Lower lobe of right lung (tissue), 2 donors: ENCODE measurements at places on chromosomes 1 and 21. TPM values are rescaled to one million over a fixed set of nuclear protein-coding genes. Genes with fewer than 3 reads are reported as not detected.
A peak's percentile ranks its signal among the peaks of the same experiment; 100 is the strongest.

SSR2 gene
- total RNA-seq, result 207 TPM

PLA2G2C gene
- not detected for total RNA-seq

CFHR4 gene
- not detected for total RNA-seq

LCK gene
- total RNA-seq, result 7.5 TPM

IFT25 gene
- total RNA-seq, result 23.7 TPM

NRAS gene
- total RNA-seq, result 25.1 TPM

AIRE gene
- total RNA-seq, result not detected

RORC gene
- total RNA-seq, result 21.7 TPM

- no peak for DNase-seq
These were observed 387.6 kb downstream of the PCP4 start for GRCh38 chr21:40254540-40255465.

DNA sequence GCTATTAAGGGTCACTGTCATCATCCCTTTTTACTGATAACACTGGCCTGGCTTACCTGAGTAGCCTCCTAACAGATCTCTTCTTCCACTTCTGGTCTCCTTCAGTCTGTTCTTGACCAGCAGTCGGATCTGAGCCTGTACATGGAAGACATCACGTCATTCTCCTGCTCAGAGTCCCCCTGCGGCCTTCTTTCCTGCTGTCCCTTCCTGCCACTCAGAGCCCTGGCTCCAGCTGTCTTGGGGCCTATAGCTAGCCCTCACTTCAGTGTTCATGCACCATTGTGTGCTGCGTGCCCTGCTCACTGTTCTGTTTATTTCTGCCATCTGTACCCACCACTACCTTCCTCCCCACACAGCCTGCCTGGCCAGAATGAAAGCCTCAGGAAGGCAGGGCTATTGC lies 8.4 kb downstream of the ADARB1 start:
- no peak for DNase-seq

- no peak for DNase-seq
These were observed 1404.4 kb upstream of the PRMT6 start for GRCh38 chr1:105652109-105652508.

DNA sequence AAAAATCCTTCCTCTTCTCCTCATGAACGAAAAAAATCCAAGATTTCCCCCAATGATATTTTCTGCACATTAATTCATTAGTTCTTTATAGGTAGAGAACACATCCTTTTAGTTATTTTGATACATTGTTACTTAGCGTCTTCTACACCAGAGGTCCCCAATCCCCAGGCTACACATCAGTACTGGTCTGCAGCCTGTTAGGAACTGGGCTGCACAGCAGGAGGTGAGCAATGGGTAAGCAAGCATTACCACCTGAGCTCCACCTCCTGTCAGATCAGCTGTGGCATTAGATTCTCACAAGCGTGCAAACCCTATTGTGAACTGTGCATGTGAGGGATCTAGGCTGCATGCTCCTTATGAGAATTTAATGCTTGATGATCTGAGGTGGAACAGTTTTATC lies 13.0 kb downstream of the EXTL2 start:
- no peak for DNase-seq

GRCh38 chr1:12140515-12141162 lies 26.2 kb upstream of the TNFRSF1B start:
- DNase-seq, result peak; percentile 24

- no peak for DNase-seq
These were observed 3.7 kb downstream of the MATN1 start for GRCh38 chr1:30719406-30720270.

- DNase-seq, result no peak
These were observed 205.4 kb downstream of the NFIA start for GRCh38 chr1:61287734-61288133.

DNA sequence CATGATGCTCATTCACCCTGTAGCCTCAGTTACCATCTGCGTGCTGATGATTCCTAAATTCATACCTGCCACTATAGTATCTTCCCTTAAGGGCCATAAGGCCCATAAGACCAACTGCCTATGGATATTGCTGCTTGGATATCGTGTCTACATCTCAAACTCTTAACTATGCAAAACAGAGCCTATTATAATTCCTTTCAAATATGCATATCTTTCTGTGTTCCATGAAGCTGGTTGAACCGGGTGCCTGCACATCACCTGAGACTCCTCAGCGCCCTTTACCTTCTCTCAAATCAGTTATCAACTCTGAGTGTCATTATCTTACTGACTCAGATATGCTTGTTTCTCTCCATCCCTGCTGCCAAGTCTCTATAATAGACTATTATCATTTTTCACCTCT lies 311.2 kb downstream of the PAPPA2 start:
- no peak for DNase-seq

DNA sequence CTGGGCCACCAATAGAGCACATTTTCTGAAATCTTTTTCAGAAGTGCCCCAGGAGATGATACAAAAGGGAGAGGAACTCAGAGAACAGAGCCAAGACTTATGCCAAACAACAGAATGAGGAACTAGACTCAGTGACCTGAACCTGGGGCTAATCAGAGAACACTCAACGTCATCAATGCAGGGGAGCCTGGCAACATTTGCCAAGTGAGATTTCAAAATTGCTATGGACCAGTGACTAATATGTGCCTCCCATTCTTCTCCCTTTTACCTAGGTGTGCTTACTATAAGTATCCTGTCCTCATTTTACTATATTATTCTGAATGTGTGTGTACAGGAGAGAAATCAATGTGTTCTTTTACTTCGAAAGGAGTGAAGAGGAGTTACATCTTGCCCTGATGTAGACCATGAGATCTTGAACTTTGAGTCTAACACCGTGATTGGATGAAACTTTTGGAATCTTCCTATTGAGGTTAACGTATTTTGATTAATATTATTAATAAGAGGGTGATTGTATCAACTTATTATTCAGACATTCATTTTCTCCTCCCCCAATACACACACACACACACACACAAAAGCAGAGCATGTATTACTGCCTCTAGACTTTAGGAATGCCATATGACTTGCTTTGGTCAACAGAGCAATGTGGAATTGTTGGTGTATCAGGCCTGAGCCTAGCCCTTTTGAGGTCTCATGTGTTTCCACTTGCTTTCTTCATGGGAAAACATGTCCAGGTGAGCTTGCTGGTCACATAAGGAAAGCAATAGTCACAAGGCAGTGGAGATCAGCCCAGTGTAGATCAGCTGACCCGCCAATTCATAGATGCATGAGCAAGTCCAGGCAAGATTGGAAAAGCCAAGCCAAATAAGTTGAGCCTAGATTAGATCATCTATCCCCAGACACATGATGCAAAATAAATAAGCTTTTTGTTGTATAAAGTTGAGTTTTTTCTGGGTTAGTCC lies 80.3 kb upstream of the ETS2 start:
- no peak for DNase-seq

GRCh38 chr1:111738436-111739193 lies 580 bp downstream of the INKA2 start:
- peak; percentile 81 for DNase-seq

- no peak for DNase-seq
These were observed 1099.5 kb downstream of the PLA2G4A start for GRCh38 chr1:187928288-187928687.

- no peak for DNase-seq
These were observed 27.8 kb upstream of the NFASC start for GRCh38 chr1:204842892-204843291.

- no peak for DNase-seq
These were observed 170.9 kb downstream of the C1orf21 start for GRCh38 chr1:184557423-184558347.

DNA sequence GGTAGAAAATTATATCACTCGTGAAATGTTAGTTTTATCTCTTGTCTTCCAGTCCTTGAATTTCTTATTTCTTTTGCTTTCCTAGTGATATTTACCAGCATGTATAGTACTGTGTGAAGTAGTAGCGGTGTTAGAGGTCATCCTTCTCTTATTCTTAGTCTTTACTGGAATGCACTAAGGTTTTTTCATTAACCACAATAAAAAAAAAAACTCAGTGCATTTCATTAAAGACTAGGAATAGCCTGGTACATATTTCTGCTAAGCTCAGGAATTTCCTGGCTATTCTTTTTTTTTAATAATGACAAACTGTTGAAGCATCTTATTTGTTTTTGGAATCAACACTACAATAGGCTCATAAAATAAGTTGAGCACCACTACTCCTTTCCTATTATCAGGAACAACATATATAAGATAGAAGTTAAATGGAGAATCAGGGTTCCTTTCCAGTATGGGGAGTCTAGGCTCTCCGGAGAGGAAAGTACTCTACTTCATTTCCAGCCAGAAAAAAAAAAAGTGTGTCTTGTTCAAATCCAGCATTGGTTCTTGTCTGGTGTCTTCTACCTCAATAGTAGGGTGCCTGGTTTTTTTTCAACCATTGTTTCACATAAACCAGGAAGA lies 60.0 kb downstream of the TNFSF18 start:
- no peak for DNase-seq

DNA sequence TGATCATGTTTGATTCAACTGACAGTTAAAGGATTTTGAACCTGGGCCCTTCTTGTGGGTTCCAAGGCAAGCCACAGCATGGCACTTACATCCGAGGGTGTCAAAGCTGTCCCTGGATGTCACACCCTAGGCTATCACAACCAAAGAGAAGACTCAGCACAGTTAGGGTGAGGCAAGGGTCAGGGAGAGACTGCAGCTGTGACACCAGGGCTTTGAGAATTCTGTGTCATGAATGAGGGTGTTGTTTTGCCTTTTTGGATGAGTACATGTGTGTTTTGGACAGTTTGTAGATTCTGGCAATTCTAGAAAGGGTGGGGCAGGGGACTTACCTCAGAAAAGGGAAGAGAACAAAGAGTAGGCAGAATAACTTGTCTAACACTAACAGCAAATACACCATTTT lies 37.8 kb upstream of the ZNF326 start:
- DNase-seq, result no peak

DNA sequence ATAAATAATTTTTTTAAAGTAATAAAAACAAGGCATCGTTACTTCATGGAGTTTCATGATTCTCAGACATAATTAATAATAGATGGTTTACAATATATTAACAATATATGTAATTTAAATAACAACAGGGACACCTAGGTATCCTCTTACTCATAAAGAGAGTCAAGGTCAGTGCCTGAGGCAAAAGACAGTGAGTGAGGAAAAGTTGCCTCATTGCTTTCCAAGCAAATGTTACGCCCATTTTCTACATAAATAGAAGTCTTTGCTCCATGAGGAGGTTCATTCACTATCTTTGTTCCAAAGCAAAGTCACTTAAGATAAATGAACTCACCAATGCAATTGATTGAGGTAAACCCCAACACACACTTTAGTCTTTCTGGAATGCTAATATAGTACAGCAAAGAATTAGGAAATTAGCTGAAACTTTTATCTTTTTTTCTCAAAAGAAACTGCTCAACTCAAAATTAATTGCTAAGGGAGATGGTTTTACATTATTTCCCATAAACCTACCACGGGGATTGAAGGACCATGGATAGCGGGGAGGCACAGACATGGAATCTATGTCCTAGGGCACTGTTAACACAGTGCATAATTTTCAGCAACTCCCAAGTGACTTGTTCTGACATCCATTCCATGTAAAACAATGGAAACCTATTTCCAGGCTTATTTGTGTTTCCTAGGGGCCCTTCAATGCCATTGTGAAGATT lies 19.6 kb downstream of the BCL9 start:
- no peak for DNase-seq

GRCh38 chr1:3141129-3141528 lies 72.1 kb downstream of the PRDM16 start:
- no peak for DNase-seq

GRCh38 chr1:152926091-152926490 lies 17.7 kb downstream of the IVL start:
- no peak for DNase-seq

DNA sequence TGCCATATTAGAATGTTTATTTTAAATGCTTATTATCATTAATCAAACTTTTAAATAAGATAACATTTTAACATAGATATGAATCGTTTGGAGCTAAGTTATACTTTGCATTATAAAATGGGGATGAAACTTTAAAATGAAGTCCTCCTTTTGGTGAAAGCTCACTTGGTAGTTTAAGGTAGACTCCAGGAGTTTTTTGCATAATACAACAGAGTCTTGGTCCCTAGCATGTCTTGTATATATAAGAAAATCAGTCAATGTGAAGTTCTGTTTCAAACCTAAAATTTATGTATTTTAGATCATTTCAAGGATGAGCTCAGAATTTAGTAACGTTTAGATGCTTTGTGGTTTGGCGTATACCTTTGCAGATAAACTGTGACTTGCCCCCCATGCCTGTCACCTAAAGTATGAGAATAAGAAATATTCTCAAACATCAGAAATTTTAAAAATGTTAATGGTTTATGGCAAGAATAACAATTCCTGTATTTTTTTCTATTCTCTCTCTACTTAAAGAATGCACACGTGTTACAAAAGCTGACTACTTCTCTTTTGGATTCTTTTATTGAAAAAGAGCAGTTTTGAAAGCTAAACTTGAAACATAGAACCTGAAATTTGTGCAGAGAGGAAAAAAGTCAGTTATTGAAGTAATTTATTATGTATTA lies 3.8 kb downstream of the NFIA start:
- no peak for DNase-seq
